CD4-positive, alpha-beta T cell treated with Interleukin-1 beta for 1 hour (primary cell): ENCODE measurements at places on chromosomes 12 and 14.

DNA sequence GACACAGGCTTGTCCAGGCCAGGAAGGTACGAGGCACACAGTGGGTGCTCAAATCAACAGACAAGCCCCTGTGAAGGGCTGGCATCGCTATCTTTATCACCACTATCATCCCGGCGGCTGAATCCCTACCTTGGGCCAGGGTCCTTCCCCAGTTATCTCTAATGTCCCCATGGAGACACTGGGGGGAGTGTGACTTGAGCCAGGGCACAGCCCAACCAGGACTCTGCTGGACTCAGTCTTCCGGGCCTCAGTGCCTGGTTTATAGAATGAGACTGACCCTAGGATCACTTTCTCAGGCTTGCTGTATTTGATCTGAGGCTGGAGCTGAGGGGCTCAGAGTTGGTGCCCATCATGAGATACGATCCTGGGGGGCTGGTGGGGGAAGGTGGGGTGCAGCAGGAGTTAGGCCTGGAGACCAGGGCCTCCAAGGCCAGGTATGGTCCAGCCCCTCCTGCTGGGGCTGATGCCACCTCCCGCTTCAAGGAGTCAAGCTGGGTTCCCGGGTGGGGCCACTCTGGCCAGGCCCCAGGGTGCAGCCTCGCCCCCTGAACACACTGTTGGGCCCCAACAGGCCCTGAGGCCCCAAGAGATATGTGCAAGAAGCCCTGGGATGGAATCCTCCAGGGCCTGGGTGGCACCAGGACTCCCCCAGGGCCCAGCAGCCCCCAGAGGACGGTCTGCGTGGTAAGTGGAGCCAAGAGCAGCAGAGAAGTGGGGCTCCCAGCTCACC is 11.8 kb downstream of the BEGAIN start:
- no peak for DNase-seq

- peak; percentile 7 for DNase-seq
Observed at GRCh38 chr14:97571866-97572555, 774.8 kb downstream of the VRK1 start.

DNA sequence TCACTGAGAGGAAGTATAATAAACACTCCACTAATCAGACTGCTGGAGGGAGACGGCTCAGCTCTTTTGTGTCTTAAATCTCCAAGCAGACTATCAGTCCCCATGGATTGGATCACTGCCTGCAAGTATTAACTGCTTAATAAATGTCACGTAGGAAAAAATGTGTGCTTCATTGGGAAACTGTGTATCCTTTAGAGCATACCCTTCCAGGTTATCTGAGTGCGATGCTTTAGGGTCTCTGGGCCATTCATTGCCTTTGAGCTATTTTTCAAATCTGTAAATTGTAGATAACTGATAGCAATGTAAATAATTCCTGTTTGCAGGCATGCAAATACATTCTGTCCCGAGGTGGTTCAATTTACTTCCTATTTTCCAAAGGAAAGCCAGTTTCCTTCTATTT is 45.0 kb upstream of the VASH1 start:
- DNase-seq = no peak

DNA sequence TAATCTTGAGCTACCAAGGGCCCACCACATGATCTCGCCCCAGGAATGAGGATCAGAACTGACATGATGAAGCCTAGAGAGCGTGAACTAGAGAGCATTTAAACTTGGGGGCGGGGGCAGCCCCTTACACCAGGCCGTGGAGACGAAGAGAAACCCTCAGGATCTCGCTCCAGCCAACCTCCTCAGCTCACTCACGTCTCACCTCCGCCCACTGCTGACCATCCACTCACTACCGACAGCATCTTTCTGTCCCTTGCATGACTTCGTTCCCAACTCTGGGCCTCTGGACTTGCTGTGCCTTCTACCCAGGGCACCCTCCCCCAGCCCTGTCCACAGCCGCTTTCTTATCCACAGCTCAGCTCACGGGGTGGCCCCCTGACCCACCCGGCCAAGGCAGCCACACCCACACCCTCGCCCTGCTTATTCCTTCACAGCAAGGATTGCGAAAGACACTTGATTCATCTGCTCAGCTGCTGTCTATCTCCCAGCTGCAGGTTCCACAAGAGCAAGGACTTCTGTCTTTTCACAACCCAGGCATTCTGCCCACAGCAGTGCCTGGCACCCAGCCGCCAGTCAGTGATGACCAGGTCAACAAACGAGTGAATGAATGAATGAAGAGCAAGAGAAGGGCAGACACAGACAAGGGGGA is 6.4 kb downstream of the STX2 start:
- peak; percentile 7 for DNase-seq

DNA sequence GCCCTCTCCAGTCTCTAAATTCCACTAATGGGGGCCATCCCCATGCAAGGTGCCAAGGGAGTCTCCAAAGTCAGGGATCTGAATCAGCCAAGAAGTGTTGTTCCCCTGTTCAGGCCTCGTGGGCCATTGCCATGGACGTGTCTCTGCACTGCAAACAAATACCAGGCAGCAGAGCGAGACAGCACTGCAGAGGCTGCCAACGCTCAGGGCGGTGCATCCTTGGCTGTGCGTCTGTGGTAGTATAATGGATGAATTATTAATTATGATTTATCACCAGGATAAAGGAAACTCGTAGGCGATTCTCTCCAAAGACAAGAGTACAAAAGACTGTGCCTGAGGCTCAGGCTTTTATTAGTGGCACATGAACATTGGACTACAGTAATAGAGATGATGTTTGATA is 122.3 kb upstream of the NTF3 start:
- no peak for DNase-seq

- no peak for DNase-seq
Observed at GRCh38 chr12:93497456-93497855, 30.1 kb downstream of the MRPL42 start.

GRCh38 chr12:108381787-108382436 is 42.8 kb upstream of the CMKLR1 start:
- no peak for DNase-seq

DNA sequence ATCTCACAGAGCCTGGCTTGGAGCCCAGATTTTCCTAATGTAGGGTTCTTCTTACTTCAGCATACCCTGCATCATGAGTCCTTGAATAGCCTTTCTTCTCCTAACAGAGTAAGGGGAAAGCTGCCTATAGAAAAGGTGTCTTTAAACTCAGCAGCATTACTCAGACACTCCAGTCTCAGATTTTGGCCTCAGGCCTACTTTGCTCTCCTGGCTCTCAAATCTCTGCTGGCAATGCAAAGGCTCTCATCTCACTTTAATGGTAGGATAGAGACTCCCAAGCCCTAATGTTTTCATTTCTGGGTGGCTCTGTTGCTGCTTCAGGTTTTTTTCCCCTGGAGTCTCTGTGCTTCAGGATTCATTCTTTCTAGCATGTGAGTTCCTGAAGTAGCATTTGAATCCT is 9.1 kb upstream of the NKX2-8 start:
- DNase-seq = no peak

DNA sequence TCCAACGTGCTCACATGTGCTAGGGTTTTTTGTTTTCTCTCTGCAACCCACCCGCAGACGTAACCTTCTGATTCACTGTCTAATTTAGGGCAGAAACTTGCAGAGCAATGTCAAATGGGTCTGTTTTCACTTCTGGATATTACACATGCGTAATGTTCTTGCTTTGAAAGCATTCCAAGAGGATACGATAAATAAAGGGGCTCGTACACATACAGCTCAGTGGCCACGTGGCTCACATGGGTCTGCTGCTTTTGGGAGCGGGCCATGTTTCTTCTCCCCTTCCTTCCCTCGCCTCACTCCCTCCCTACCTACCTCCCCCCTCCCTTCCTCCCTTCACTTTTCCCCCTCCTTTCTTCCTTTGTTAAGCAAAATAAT is 23.4 kb downstream of the CACNA1C start:
- no peak for DNase-seq

- DNase-seq = no peak
Observed at GRCh38 chr12:6768437-6768914, 2.3 kb downstream of the PTMS start.

- DNase-seq = no peak
Observed at GRCh38 chr12:52513736-52514135, 6.5 kb downstream of the KRT5 start.

DNA sequence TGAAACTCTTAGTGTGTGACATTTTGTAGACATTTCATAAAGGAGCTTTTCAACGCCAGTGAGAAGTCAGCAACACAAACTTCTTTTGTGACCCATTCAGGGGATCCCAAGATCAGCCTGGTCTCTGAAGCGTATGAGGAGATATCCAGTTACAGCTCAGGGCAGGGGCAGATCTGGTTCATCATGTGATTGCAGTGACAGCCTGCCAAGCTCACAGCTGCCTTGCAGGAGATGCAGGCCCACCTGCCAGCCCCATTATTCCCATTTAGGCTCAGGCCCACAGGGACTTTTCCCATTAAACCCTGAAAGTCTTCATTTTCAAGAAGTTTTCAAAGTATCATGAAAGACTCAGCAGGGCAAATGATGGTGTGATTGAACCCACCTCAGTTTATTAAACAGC is 38.3 kb downstream of the SRGAP1 start:
- no peak for DNase-seq

DNA sequence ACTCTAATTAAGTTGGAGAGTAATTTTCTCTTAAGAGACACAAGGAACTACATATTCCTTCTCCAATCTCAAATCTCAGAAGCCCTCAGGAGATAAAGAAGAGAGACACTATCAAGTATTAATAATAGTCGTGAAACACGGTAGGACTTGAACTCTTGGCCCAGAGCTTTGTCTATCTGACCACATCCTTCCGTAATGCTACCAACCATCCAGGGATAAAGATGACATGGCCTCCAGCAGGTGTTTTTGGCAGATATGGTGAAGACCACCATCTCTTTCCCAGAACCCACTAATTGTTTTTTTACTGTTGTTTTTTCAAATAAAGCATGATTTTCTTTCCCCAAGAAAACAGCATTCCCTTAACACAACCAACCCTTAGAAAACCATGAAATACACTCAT is 3.4 kb downstream of the ZNF384 start:
- no peak for DNase-seq

- DNase-seq = no peak
Observed at GRCh38 chr12:53866727-53867126, 71.9 kb upstream of the HOXC13 start.
